ENCODE measurements at places on chromosomes 5 and 9.

GRCh38 chr5:160341309-160341870, 29.0 kb upstream of the CCNJL start:
- no peak for DNase-seq

- no peak for DNase-seq
These were observed 326.5 kb downstream of the NTRK2 start for GRCh38 chr9:84996029-84996428.

- DNase-seq, result no peak
These were observed 166.0 kb downstream of the COL23A1 start for GRCh38 chr5:178423901-178424809.

GRCh38 chr5:81165493-81166119, 67.5 kb upstream of the CKMT2 start:
- DNase-seq, result peak; percentile 16

DNA sequence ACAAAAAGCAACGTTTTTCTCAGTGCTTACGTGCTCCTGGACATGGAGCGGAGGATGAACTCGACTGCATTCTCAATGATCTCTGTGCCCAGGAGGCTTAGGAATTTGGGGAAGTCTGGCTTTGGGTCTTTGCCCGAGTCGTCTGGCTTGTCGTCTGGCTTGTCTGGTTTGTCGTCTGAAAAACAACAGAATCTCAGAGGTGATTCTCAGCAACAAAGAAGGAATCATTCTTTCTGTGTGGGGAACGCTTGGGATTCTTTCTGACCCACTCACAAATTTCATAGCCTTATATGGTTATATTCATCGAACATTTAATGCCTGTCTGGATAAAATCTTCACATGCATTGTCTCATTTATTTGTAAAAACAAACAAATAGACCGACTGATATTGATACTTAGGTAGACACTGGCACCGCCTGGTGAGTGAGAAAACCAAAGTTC, 4.7 kb downstream of the C5orf46 start:
- no peak for DNase-seq

GRCh38 chr9:72907421-72907820, 45.4 kb downstream of the ALDH1A1 start:
- DNase-seq, result no peak

DNA sequence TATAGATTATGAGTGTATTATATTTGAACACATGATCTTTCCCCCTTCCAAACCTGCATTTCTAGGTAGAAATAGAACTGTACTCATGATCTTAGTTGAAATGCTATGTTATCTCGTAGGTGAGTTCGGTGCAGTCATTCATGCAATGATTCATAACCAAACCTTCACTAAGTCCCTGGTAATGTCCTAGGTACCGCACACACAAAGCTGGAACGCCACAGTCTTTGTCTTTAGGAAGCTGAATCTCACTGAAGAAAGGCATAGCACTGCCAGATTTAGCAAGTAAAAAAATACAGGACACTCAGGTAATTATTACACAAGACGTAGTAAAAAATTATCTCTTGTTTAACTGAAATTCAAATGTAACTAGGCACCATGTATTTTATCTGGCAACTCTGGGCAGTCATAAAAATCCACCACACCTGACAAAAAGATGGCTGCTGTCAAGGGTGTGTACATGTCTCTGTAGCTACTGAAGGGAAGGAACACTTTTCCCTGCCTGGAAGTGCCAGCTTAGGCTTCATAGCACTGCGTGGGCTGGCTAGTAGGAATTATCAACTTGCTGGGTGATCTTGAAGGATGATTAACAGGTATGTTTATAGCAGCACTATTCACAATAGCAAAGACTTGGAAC, 28.0 kb upstream of the TXN start:
- no peak for DNase-seq

- DNase-seq, result no peak
These were observed 2.5 kb downstream of the ENTR1 start for GRCh38 chr9:136407911-136408310.

- DNase-seq, result no peak
These were observed 668 bp downstream of the GLIS3 start for GRCh38 chr9:4299005-4299795.

DNA sequence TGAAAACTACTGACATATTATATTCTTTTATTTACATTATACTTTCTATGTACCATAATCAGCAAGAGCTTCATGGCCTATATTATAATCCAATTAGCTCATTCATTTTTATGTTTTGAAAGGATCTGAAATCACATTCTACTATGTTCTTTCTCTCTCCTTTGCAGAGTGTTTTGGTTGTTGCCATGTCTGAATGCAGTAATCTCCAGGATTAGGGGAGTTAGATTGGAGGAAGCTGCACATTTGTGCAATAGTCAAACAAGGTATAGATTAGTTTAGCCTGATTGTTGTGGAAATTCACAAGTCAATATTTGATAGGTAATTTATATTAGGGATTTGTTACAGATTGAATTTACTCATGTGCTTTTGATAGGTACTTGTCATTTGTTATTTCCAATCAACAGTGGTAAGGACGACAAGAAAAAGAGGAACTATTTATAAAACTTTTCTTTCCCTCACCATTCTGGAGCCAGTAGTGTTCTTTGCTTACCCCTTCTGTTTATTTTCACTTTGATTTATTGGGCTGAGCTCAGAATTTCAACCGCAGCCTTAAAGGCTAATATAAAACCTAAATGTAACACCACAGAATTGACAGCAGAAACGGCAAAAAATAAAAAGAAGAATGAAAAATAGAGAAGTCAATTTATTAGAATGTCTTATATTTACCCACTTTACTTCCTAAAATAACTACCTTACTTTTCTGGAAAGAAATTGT, 597.0 kb downstream of the CHSY3 start:
- DNase-seq, result no peak

DNA sequence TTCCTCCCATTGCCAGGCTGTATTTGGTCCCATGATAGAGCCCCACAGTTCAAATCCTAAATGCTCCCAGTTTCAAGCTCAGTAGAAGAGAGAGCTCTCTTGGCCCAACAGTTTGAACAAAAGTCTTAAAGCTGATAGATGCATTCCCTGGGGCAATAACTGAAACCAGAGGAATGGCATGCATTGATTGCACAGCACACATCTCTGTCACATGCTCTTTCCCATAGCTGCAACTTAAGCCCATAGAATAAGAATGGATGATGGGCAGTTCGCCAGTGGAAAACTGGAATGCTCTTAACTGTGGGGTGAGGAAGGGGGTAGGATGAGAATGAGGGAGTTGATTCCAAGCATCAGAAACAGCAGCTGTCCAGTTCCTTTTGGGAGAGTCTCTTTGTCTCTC, 1942.4 kb upstream of the WWC1 start:
- DNase-seq, result no peak

DNA sequence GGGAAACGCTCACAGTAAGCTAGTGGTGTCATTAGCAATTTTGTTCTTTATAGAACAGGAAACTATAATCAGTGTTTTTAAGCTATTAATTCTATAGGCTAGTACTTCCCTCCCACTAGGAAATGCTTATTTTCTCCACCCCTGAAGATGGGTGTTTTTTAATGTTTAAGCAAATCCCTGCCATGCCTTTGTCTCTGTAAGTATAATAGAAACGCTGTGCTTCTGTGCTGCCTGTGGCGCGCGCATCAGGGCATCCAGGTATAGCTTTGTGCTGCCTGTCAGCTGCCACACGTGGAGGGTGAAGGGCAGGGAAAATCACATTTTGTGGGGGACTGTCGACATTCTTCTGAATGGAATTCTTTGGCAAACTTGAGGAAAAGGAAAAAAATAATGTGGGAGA, 217.5 kb downstream of the RAB3C start:
- no peak for DNase-seq

DNA sequence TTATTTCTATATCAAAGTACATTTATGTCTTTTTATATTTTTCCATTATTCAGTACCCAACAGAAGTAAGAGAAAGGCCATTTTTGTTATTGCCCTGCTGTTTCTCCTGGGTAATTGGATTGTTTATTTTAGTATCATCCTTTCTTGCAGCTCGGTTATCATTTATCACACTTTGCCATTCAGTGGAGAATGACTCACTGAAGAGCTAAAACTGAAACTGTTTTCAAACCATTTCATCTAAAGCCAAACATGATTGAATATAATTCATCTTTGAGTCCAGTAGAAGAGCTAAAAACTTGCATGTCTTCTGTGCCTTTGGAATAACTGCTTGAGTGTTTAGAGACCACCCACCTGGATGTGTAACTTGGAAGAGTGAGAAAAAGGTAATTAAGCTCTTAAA, 139.5 kb upstream of the PRDM9 start:
- DNase-seq, result no peak

- DNase-seq, result no peak
These were observed 116.2 kb downstream of the CDK5RAP2 start for GRCh38 chr9:120463765-120464164.

DNA sequence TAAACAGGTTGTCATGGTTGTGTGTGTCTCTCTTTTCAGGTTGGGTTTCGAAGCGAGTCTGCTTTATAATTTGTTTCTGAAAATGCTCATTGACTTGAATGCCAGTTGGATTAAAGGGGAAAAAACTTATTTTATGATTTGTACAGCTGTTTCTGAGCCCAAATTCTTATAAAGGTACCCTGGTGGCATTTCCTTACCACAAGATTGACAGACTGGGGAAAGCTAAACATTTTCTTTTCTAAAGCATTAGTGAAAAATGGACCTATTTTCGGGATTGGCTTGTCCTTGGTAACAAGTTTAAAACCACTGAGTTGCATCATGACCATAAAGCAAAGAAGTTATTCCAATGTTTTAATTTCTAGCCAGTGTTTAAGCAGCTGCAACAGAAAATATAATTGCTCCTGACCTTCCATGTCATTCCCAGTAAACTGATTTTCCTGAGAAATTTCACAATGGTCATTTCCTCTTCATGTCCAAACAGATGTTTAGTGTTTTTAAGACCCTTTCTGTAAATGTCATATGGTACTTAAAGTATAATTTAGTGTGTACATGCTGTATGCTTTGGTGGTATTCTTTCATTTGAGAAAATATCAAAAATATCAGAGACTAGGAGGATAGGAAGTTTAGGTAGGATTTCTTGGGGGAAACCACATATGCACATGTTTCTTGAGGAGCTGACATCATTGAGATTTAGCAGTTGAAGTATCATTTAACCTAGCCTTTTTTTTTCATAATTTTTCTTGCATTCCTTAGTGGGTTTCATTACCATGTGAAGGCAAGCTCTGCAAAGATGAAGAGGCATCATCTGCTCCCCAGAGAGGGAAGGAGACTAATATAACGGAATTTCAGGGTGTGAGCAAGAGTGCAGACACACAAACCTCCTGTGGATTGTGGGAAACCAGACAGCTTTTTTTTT, 667.1 kb upstream of the RGMB start:
- no peak for DNase-seq

All from stimulated activated CD8-positive, alpha-beta memory T cell treated with anti-CD3 and anti-CD28 coated beads, Interleukin-2, amount 100 ng/mL, for 1 hour (primary cell).